ENCODE measurements at places on chromosomes 6 and 20.

GRCh38 chr6:108883172-108883571 is 35.0 kb downstream of the ARMC2 start:
- DNase-seq: no peak

GRCh38 chr6:49462071-49462470 is 982 bp downstream of the MMUT start:
- DNase-seq: no peak

- no peak for DNase-seq
Measured at GRCh38 chr6:26033941-26034354, 53.3 kb upstream of the HFE start.

DNA sequence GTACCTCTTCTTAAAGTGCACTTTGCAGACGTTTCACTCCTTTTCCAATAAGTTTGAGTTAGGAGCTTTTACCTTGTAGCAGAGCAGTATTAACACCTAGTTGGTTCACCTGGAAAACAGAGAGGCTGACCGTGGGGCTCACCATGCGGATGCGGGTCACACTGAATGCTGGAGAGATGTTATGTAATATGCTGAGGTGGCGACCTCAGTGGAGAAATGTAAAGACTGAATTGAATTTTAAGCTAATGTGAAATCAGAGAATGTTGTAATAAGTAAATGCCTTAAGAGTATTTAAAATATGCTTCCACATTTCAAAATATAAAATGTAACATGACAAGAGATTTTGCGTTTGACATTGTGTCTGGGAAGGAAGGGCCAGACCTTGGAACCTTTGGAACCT is 9.9 kb upstream of the EFCAB8 start:
- DNase-seq: no peak

DNA sequence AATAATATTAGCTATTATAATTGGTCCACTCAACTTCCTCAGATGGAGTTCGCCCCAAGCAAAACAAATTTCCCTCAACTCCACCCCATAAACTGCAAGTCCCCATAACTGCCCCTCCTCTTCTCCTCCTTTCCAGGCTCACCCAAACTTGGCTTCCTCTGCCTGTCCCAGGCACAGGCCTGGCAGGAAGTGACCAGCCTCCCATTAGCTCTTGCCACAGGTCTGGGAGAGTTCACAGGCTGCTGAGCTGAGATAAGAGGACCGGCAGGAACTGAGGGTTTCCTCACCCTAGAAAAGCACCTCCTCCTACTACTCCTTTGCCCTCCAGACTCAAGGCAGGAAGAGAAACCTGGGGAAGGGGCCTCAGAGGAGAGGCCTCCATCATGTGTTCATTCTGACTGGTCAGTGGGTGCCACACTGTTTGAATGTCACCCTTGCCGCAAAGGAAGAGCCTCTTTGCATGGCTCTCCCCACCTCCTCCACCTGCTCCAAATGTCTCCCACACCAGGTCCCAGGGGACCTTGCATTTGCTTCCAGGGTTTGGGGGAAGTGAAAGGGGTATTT is 24.5 kb upstream of the SMIM29 start:
- DNase-seq: no peak

- no peak for DNase-seq
Measured at GRCh38 chr6:104573350-104573749, 286.4 kb downstream of the HACE1 start.

GRCh38 chr6:166620478-166621113 is 6.5 kb downstream of the RPS6KA2 start:
- DNase-seq: no peak

- no peak for DNase-seq
Measured at GRCh38 chr20:16040742-16041141, 532.5 kb downstream of the KIF16B start.

GRCh38 chr6:53031281-53031680 is 33.9 kb upstream of the FBXO9 start:
- no peak for DNase-seq

GRCh38 chr20:62518911-62519310 is 43.1 kb upstream of the GATA5 start:
- no peak for DNase-seq

GRCh38 chr6:3894590-3895311 is 45.6 kb downstream of the FAM50B start:
- DNase-seq: no peak

DNA sequence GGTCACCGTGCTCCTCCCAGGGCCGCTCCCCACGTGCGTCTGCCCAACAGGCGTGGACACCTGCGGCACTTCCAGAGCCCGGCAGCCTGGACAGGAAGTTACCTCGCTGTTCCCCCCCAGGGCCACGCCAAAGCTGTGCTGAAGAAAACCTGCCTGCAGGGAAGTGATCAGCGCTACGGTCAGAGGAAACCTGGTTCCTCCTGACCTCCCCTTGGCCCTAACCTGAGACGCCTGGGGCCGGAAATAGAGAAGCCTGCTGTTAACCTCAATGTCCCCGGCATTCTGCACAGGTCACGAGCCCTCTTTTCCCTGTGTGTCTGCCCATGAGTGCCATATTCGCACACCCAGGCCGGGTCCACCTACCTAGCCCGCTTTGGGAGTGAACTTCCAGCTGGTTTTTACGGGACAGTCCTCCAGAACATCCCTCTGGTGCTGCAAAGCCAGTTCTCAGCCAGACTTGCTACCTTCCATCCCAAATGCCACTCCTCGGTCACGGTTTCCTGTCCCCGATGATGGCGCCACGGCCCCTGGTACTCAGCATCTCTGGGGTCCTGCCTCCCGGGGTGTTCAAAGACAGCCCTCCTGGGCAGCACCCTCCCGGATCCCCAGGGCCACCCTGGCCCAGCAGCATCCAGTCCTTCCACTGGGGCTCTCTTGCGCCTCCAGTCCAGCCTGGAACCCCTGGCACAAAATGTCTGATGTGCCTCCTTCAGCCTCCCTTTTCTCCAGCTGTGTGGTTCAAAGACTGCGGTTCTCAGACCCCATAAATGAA is 12.0 kb upstream of the IRF4 start:
- DNase-seq: no peak

DNA sequence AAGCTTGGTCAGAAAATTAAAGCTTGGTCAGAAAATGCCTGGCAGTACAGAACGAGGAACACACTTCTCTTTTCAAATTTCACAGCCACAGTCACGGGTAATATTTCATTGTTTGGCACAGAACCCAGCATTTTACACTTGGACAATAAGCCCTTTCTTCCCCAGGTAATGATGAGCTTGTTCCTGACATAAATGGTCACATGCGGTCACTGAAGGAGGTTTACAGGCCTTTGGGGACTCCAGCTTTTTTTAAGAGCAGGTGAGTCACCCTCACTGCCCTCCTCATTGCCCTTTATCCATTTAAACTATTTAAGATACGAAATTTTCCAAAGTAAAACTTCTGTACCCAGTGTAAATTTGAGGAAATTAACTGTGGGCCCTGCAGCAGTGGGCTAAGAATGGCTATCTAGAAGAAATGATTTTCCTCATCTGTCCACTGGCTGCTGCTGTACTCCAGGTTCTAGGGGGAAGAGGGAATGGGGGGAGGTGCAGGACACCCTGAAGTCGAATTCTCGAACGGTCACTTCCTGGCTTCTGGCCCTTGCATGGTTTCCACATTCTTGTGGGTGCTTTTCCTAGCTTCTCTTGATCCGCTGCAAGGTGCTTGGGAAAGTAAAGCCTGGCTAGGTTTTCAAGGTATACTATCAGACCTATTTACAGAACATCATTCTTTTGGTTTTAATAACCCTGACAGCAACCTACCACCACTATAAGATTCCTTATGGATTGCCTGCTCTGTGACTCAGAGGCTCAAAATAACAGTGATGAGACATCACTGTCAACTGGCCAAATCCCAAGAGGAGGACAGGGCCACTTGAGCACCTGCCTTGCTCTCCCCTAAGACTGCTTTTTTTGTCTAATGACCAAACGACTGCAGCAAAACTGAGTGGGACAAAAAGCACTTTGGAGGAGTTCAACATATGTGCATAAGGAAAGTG is 75.8 kb downstream of the PREP start:
- DNase-seq: no peak

GRCh38 chr6:140460267-140460666 is 1085.8 kb upstream of the CITED2 start:
- DNase-seq: no peak

DNA sequence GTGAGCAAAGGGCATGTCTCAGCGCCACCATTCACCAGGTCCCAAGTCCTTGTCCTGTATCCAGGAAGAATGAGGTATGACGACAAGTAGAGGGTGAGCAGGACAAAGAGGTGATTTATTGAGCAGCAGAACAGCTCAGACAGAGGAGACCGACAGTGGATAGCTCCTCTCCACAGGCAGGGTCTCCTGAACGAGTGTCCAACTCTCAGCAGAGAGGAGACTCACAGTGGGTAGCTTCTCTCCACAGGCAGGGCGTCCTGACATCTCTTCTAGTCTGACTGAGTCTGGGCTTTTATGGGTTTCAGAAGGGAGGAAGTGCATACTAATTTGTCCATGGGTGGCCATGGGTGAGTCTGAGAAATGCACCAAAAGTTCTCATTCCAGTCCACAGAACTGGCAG is 204.7 kb downstream of the ANKRD60 start:
- DNase-seq: no peak

DNA sequence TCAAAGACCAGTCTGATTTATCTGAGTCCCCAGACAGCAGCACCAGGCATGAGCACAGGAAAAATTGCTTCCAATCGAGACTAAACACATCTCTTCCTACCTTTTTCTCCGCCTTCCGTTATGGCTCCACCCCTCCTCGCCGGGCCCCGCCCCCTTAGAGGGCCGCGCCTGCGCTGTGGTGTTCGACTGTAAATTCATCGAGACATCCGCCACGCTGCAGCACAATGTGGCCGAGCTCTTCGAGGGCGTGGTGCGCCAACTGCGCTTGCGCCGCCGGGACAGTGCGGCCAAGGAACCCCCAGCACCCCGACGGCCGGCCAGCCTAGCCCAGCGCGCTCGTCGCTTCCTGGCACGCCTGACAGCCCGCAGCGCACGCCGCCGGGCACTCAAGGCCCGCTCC is 8.9 kb downstream of the REM1 start:
- DNase-seq: no peak

GRCh38 chr6:148996815-148997214 is 250.0 kb downstream of the UST start:
- DNase-seq: no peak

GRCh38 chr6:166775180-166775922 is 148.3 kb upstream of the RPS6KA2 start:
- DNase-seq: peak; percentile 63

GRCh38 chr6:42688281-42688680 is 34.1 kb downstream of the PRPH2 start:
- no peak for DNase-seq

GRCh38 chr6:109372130-109372529 is 10.1 kb downstream of the CD164 start:
- DNase-seq: no peak

DNA sequence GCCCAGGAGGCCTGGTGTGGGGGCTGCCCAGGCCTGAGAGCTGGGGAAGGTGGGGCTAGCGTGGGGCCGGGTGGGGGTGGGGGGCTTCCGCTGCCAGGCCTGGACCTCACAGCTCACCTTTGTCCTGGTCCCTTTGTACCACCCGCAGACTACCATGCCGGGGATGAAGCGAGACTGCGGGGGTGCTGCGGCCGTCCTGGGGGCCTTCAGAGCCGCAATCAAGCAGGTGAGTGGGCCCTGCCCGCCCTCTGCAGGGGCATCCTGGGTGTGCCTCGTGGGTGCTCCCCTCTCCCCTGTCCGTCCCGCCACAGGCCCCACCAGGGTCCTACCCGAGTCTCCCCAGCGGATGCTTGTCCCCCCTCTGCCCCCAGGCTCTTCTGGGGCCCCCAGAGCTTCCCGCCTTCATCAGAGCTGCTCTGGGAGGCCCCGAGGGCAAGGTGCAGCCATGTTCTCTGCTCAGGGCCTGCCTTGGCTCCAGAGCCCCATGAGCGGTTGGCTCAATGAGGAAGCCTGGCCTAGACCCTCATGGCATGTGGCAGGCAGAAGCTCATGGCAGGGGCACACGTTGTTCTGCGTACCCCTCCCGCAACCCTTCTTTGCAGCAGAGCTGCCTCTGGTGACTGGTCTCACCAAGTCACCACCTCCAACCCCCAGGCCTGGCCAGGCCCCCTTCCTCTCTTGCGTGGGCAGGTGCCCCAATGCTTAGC is 14.5 kb downstream of the NPEPL1 start:
- no peak for DNase-seq

DNA sequence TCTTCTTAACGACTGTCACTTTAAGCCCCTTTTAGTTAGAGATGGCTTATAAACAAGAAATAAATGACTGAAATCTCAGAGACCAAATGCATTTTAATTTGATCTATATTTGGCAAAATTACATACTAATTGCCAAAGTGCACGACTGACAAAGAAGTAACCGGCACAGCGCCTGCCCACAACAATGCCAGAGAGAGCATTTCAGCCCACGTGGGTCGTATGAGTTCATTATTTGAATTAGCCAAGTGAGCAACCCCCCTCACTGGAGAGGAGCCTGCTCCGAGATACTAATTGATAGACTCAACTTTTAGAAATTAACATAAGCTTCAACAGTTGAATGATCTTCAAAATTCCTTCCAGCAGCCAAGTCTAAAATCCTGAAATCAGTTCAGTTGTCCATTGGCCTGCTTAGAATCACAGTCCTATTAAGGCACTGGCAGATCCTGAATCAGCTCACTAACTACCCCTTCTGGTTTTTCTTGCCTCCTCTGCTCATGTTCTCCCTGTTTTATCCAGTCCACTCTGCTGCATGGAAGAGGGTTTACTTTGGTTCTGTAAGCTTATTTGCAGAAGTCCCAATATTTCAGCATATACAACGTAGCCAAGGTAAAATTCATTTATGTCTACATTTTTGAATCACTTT is 519.1 kb upstream of the AGPAT4 start:
- DNase-seq: no peak

DNA sequence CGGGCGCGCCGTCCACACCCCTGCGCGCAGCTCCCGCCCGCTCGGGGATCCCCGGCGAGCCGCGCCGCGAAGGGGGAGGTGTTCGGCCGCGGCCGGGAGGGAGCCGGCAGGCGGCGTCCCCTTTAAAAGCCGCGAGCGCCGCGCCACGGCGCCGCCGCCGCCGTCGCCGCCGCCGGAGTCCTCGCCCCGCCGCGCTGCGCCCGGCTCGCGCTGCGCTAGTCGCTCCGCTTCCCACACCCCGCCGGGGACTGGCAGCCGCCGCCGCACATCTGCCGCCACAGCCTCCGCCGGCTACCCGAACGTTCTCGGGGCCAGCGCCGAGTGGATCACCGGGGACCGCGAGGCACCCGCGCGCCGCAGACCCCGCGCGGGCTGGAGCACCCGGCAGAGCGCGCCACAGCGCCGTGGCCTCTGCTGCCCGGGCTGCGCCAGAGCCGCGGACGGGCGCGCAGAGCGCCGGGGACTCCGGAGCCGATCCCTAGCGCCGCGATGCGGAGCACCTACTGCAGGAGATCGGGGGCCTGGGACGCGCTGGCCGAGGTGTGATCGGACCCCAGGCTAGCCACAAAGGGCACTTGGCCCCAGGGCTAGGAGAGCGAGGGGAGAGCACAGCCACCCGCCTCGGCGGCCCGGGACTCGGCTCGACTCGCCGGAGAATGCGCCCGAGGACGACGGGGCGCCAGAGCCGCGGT is at the start of gene BMP2:
Gene BMP2 (plus strand): TSS at position 151 of the 692 bp plus-strand sequence. CDS start 2,441 bp downstream, outside the sequence.
- peak; percentile 30 for DNase-seq

DNA sequence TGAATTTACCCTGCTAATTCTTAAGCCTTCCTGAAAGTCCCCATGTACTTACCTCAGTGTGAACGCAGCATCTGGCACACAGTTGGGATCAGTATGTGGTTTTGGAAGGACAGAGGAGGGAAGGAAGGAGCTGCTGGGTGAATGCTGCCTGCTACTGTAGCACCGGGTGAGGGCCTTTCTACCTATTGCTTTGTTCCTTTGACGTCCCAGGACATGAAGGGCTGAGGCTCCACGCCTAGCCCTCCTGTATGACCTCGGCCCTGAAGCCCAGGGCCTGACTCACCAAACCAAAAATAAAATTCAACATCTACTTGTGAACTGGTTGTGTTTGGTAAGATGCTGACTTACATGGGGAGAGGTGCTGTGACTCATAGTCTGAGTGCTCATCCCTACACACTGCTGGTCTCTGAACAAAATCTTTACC is 51.1 kb downstream of the ARID1B start:
- DNase-seq: no peak
